SJSA1 (cell line): ENCODE measurements at places on chromosomes 3 and 15. TPM values are rescaled to one million over a fixed set of nuclear protein-coding genes. Genes with fewer than 3 reads are reported as not detected.
A peak's percentile ranks its signal among the peaks of the same experiment; 100 is the strongest.

Gene EXD1
- not detected in 2 replicates for total RNA-seq

Gene GOLGA8J
- total RNA-seq: not detected in 2 replicates

Gene GOLGA8O
- total RNA-seq: not detected in 2 replicates

Gene TM4SF4
- total RNA-seq: not detected in 2 replicates

Gene RBPMS2
- total RNA-seq: 0.11 TPM in 1 of 2 replicates, not detected in the other

Gene SLC24A5
- not detected in 2 replicates for total RNA-seq

Gene AMT
- 0.85 and 1.5 TPM in 2 replicates for total RNA-seq

Gene CSPG4
- total RNA-seq: 0.32 and 0.41 TPM in 2 replicates

Gene CPLX3
- 0.13 TPM in 1 of 2 replicates, not detected in the other for total RNA-seq

Gene SLC12A1
- total RNA-seq: not detected in 2 replicates

Gene MINAR1
- total RNA-seq: 0.38 and 0.82 TPM in 2 replicates

Gene NUP210
- total RNA-seq: 0.05 TPM in 1 of 2 replicates, not detected in the other

Gene DAZL
- not detected in 2 replicates for total RNA-seq

Gene SNTN
- total RNA-seq: not detected in 2 replicates

Gene AGTR1
- not detected in 2 replicates for total RNA-seq

- DNase-seq: no peak
Measured at GRCh38 chr3:115160295-115160694, 13.2 kb upstream of the ZBTB20 start.

GRCh38 chr15:27527490-27528067 is 556.6 kb downstream of the GABRG3 start:
- DNase-seq: no peak

GRCh38 chr15:63212050-63213004 is 22.9 kb downstream of the RAB8B start:
- peak; percentile 52 for DNase-seq

- DNase-seq: peak; percentile 14
Measured at GRCh38 chr3:126913524-126913923, 69.4 kb upstream of the PLXNA1 start.

DNA sequence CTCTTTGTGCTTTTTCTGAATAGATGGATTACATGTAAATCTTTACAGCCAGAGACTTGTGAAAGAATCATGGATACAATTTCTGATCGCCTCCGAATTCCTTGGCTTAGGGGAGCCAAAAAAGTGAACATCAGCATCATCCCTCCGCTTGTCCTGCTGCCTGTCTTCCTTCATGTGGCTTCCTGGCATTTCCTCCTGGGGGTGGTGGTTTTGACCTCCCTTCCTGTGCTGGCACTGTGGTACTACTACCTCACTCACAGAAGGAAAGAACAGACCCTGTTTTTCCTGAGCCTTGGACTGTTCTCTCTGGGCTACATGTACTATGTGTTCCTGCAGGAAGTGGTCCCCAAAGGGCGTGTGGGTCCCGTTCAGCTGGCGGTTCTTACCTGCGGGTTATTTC is 5.9 kb downstream of the ZDHHC23 start:
- no peak for DNase-seq

- peak; percentile 63 for DNase-seq
Measured at GRCh38 chr15:68818769-68819494, 1.8 kb downstream of the ANP32A start.

- no peak for DNase-seq
Measured at GRCh38 chr3:74036102-74036501, 411.4 kb upstream of the PDZRN3 start.

GRCh38 chr3:54866251-54866650 is 61.6 kb downstream of the LRTM1 start:
- no peak for DNase-seq

GRCh38 chr3:172152874-172153273 is 113.5 kb downstream of the FNDC3B start:
- DNase-seq: peak; percentile 54

GRCh38 chr3:140553591-140553990 is 124.3 kb upstream of the TRIM42 start:
- DNase-seq: no peak

DNA sequence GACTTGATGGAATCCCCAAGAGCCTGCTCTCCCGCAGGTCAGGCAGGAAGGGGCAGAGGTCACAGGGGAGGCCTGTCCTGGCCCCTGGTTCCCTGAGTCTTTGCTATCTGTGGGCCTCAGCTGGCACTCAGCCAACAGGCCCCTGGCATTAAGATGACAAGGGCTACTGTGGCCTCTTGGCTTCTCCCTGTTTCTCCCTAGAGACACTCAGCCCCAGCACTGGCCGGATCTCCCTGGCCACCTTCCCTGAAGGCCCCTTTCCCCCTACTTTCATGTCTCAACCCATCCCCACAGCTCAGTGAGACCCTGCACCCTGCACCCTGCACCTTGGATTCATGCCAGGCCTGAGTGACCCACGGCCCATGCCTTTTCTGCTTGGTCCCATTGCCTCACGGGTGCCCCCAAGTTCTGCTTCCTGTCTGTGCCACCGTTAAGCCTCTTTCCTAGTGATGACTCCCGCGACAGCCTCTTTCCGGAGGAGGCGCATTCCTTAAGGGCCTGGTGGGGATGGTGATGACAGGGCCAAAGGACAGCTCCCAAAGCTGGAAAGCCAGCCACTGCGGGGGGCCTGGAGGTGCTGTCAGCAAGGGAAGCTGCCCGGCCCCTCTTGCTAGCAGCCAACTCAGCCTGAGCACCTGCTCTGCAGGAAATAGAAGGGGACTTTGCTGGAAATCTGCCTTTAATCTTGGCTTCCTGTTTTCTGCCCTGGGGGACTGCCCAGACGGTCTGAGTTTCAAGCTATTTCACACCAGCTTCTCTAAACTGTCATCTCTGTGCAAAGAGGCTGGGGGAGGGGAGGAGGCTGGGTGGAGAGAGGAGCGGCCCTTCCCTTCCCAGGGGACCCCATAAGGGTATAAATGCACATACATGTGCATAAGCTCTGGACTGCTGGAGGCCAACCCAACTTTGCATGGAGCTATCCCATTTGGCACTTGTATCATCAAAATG is 4.8 kb upstream of the CSK start:
- DNase-seq: no peak

- no peak for DNase-seq
Measured at GRCh38 chr3:94423578-94423977, 360.7 kb downstream of the NSUN3 start.

DNA sequence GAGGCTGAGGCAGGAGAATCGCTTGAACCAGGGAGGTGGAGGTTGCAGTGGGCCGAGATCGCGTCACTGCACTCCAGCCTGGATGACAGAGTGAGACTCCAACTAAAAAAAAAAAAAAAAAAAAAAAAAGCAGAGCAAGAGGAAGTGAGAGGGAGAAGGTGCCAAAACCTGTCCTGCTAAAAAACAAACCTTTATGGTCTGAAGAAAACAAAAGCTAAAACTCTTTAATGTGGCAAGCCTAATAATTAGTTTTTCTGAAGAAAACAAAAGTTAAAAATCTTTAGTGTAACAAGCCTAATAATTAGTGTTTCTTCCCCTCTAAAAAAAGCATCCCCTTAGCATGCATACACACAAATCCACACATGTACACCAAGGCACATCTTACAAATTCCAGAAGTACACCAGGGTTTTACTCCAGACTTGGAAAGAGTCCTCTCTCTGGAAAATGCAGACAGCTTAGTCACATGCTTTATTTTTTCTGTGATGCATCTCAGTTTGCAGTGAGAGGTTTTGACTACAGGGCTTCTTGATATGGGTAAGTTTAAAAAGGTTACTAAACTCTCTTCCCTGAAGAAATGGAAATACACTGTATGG is 65.9 kb downstream of the HACD2 start:
- no peak for DNase-seq

GRCh38 chr3:10189557-10190354 is 25.0 kb downstream of the IRAK2 start:
- no peak for DNase-seq

DNA sequence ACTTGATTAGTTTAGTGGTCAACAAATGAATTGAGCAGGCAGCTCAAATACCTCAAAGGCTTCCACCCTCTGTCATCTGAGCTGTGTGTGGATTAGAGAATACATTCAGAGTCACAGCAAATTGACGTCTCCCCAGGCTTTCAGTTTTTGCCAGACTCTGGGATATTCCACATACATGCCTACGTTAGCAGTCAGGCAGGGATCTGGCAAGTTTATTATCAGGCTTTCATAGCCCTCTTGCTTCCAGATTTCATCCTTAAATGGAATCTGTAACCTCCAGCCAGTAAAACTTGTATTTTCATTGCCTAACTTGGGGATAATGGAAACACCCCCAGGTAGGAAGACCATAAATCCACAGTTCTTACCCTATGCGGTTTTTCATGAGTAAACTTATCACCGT is 115.9 kb downstream of the RASA2 start:
- DNase-seq: no peak

DNA sequence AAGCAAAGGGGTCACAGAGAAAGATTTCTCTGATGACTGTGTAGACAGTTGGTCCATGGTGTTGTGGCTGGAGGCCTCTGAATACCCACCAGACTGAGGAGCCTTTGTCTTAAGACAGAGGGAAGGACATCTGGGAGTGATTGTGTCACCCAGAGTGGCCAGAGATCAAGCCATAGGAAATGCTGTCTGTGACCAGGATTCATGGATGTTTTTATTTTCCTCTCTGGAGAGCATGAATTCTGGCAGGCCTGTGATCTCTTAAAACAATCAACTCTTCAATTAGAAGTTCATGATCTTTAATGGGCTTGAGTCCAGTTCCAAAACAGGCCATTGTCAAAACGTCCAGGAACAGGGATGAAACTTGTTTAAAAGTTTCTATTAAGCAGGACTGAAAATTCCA is 198.9 kb upstream of the CTDSPL start:
- DNase-seq: no peak

- DNase-seq: peak; percentile 38
Measured at GRCh38 chr15:40439960-40440742, 602 bp upstream of the BAHD1 start.

DNA sequence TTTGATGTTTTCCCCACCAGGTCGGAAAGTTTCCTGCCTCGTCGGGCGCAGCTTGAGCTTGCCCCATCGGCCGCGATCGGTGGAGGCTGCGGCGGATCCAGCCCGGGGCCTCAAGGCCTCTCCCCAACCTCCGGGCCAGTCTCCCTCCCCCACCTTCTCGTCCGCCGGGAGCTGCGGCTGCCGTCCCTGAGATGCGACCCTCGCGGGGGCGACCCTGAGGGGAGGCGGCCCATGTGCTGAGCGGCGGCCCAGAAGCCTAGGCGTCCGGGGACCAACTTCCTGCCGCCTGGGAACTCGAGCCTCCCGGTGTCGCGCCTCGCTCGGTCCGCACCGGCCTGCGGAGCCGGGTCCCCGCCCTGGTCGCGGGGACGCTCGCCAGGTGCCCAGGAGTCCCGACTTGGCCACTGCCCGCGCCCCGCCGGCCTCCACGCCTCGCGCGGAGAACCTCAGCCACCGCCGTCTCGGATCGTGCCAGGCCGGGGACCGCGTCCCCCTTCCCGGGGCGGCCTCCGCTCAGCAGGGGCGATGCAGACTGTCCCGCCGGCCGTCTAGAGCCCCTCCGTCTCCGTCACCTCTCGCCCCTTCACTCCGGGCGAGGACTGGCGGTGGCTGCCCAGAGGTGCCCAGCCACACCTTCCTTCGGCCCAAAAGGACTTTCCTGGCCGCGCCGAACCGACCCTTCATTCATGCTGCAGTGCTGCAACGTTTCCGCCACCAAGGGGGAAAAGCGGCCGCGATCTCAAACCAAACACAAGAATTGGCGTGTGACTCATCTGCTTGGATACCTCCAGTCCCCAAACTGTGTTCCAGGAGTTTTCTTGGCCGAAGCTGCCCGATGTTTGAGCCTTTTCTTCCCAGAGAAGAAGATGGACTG is 656 bp downstream of the SLMAP start:
- peak; percentile 67 for DNase-seq

DNA sequence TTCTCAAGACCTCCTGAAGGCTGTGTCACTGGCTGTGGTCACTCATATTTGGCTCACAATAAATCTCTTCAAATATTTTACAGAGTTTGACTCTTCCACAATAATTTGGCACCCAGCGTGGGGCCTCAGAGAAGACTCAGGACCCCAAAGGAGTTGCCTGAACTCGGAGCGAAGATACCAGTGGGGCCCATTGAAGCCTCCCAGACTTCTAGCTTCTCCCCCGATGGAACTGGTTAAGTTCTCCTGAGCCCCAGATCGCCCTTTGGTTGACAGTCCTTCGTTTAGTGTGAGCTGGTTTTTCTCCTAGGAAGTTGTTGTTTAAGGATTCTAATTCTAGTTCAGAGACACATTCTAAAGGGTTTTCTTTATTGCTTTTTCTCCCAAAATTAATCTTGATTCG is 1.4 kb upstream of the SLC41A3 start:
- DNase-seq: no peak

DNA sequence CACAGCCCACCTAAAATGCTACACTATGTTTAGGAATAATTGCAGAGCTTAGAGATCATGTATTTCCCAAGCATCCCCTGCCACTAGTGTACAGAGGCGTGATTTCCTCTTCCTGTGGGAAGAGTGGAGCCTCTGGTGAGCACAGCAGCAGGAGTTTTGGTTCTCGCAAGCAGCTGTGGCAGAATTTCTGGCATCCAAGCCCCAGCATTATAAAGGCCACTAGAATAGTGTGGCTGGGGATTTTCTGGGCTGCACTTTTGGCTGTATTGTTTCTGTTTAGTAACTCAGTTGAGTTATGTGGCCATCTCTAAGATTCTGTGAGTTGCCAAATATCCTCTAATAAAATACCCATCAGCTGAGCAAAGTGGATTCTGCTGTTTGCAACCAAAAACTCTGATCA is 64.7 kb downstream of the GPR176 start:
- DNase-seq: no peak

DNA sequence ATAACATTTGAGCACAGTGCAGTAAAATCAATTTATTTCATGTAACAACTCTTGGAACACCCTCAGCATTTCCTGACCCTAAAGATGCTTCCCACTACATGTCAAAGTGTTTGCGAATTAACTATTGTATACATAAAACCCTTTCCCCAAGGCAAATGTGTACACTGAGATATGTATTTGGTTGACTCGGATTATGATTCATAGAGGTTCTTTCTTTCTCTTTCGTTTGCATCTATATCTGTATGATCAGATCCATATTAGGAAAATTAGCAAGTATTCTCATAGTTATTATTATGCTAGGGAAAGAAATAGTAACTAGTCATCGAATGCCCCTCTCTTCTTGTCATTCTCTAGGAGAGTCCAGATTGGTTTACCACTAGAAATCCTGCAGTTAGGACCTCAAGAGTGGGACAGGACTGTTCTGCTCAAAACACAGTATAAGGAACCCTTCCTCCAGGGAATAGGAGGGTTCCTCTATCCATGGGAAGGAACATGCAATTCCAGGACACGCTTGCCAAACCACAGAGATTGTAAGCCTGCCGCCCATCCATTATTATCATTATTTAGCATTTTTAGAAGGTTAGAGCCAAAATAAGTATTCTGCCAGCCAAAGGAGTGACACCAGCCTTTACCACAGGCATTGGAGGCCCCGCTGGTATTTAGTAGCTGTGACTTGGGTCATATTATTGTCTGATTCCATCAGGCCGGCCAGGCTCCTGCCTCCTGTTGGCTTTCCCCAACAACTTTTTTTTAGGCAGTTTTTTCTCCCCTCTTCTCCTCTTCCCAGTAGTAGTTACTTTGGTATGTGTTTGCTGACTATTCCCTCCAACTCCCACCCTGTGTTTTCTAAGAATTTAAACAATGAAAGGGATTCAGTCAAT is 100.7 kb downstream of the GALK2 start:
- DNase-seq: no peak

- peak; percentile 75 for DNase-seq
Measured at GRCh38 chr3:29972320-29972993, 633.9 kb upstream of the TGFBR2 start.
